Right hindlimb (tissue), 1 donor: ENCODE measurements at places on chromosomes 2 and 18.
A peak's percentile ranks its signal among the peaks of the same experiment; 100 is the strongest.

- peak; percentile 30 for DNase-seq
These were observed 156.4 kb upstream of the MMADHC start for GRCh38 chr2:149743842-149744448.

DNA sequence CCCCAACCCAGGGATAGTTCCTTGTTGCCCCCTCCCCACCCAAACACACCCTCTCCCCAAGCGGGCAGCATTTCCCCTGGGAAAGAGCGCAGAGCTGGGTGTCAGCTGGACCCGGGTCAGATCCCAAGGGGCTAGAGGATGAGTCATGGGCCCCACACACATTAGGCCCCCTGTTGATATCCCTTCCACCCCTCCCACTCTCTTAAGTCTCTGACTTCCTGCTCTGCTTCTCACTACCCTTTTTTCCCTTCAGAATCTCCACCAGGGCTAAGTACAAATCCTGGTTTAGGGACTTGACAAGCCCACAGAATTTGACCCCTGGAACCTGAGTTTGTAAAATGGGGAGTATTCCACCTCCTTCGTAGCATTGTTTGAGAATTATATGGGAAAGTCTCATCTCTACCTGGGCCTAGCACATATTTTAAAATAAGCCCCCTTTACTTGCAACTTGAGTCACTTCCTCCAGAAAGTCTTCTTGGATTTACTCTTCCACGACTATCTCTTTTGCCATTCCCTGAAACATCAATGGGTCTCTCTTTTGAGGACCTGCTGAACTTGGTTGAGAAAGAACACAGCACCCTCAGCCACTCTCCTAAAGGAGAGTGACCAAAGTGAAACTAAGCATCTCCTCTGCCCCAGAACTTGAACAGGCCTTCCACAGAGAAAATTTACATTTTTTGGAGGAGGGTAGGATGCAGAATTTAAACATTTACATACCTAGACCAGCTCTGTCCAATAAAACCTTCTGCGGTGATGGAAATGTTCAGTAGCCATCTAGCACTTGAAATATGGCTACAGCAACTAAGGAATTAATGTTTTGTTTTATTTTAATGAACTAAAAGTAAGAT lies 4.7 kb downstream of the RTKN start:
- peak; percentile 17 for DNase-seq

DNA sequence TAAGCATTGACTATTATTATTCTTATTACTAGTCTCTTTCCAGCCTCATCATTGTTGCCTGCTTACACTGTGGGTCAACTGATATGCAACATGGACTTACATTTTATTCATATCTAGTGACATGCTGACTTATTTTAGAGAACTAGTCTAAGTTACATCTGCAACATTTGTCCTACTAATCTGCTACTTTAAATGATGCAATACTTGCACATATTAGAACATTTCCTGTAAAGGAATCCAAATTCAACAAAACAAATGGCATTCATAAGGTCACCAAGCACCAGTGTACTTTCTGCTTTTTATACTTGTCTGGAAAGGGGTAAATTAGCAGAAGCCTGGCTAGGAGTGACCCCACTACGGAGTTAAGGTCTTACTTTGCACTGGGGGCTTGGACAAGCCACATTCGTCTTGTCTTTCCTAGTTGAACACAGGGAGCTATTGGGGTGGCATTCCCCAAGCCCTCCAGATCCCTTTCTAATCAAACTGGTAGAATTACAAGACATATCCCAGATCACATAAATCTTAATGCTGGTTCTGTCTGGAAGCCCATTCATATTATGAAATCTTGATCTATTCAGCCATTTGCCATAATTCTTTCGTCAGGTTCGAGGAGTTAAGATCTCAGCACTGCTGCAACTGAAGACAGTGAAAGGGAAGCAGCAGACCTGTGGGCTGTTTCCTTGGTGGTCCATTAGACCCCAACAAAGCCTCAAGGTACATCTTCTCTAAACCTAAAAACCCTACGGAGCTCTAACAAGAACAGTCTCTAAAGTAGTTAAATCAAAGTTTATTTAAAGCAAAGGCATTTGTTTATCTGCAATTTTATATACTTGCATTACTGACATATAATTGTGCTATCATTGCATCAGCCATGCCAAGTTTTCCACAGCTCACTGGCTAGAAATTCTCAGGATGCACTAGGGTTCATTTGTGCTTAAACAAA lies 49.9 kb upstream of the RTN4 start:
- no peak for DNase-seq

DNA sequence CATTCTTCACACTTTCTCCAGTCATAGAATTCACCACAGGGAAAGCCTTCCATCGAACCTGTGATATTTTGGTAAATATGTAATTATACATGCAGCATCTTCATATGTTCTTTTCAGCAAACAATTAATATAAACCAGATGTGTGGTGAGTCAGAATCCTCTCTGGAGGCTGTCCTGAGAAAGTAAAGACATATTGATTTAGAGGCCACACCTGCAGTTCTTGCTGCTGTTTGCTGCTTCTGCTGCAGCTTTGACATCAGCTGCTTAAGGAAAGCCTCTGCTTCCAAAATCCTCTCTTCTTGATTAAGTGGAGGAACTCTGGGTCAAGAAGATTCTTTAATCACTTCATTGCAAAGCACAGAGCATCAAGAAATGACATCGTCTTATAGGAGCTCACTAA lies 568.8 kb upstream of the ZEB2 start:
- peak; percentile 30 for DNase-seq

DNA sequence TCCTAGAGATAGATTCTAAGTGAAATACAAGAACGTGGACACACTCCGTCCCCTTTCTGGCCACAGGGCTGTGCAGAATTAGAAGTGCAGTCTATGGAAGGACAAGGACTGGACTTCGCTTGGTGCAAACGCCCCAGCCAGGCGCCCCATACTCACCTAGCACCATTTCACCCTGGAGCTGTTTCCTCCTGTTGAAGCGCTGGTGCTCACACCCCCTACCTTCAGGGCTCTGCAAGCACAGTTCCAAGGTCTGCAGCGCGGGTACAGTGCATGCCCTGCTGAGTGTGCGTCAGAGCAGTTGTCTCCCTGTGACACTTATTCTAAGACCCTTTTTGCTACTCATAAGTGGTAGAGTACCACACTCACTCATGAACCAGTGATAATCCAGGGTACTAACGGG lies 3.0 kb downstream of the HPCAL1 start:
- no peak for DNase-seq

DNA sequence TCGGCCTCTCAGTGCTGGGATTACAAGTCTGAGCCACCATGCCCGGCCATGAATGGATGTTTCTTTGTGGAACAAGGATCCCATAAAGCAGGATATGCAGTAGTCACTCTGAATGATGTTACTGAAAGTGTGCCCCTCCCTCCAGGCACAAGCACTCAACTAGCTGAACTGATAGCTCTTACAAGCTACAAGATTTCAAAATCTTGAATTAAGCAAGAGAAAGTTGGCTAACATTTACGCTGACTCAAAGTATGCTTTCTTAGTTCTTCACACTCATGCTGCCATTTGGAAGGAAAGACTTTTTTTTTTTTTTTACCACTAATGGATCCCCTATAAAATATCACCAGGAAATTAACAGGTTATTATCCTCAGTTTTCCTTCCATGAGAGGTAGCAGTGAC lies 549.0 kb upstream of the PKDCC start:
- no peak for DNase-seq

- DNase-seq = no peak
These were observed 81.7 kb upstream of the CTAGE1 start for GRCh38 chr18:22499421-22499820.

DNA sequence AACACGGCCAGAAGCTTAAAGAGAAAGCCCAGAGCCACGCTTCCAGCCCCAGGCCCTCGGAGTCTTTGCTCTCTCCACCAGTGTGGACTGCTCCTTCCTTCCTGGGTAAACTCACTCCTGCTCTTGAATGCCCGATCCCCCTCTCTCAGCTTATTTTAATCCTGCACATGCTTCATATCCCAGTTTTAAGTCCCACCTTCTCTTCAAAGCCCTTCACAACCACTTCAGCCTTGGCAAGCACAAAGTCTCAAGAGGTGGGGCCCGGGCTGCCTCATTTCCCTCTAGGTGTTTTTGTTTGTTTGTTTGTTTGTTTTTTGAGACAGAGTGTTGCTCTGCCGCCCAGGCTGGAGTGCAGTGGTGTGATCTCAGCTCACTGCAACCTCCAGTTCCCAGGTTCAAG lies 21.6 kb upstream of the CREG2 start:
- no peak for DNase-seq

DNA sequence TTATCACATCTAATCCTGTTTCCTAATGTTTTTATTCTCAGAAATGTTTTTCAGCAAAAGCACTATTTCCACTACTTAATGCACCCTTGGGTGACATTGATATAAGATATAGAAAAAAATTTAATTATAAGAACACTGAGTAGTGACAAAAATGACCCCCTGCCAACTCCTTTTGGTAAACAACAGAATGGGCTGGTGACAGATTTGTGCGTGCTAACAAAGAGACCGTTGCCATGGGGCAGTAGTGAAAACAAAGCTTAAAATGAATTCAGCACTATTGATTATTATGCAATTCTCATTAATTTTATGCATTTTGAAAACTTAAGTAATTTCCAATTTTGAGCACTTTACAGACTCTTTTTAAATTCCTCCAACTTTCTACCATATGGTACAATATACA lies 33.1 kb downstream of the RDH14 start:
- DNase-seq = no peak

DNA sequence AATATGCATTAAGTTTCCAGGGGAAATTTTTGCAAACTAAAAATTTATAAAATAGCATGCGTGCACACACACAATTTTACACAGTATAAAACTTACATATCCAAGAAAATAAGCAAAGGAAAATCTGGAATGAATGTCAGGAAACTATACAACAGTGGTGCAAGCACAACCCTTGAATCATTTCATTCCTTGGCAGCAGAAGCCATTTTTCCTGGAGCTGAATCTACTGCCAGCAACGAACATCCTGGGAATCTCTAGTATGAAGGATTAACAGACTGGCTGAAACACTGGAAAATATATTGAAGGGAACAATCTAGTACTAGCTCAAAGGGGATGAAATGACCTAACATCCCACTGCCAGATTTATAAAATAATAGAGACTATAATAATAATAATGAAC lies 235.3 kb downstream of the DYM start:
- peak; percentile 81 for DNase-seq

- DNase-seq = peak; percentile 51
These were observed 105.0 kb upstream of the ALK start for GRCh38 chr2:30026091-30027055.

DNA sequence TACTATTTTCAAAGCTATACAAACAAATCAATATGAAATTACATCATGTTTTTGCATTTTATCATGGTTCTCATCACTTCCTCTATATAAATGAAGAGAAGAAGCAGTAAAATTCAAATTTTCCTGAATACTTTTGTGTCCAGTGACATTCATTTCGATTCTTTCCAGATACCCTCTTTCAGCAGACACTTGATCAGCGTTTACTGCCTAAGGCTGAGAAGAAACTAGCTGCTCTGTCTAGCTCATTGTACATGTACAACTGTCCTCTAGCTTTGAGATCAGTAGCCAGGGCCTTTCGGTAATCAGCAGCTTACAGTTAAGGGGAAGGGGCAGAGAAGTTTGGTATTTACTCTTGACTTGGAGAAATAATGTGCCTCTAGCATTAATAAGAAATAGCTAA lies 4.8 kb downstream of the VRK2 start:
- DNase-seq = no peak

DNA sequence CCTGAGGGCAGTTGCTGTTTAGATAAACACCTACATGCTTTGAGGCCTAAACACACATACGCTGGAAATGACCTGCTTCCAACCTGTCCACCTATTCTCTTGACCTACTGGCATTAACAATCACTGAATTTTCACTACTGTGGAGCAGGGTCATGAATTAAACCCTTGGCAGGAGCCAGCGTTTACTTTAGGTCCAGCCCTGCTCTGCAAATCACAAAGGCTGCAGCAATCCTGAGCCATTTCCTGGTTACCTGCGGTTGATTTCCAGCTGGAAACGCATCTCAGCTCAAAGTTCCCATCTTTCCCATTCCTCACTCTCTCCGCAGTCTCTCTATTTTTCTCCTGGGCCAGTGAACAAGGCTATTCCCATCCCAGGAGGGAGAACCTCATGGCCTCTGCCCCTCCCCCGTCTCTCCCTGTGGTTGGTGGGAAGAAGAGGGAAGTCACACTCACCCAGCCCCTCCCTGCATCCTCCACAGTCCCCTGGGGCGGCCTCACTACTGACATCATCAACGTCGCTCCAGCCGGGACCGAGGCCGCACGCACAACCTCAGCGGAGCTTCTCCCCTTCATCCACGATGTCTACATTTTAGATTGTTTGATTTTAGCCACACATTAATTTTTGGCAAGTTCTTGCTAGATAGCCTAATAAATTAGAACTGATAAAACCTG lies 84.5 kb upstream of the SNTG2 start:
- no peak for DNase-seq

DNA sequence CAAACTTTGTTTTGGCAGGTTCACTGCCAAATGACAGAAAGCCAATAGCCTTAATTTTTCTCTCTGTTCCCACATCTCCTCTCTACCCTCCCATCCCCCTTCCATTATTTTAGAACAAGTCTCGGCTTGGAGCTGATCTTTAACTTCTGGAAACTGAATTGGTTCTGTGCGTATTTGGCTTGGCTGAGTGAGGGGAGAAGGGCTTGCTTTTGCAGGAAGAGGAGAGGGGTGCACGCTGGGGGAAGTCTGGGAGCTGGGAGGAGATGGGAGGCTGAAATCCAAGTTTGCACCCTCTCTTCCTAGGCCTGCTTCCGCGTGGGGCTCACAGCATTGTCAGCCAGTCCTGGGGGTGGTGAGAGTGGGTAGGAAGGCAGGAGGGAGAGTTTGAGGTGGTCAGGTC lies 176.1 kb upstream of the SPRED2 start:
- peak; percentile 82 for DNase-seq
